ENCODE measurements at places on chromosomes 4 and X.
A peak's percentile ranks its signal among the peaks of the same experiment; 100 is the strongest.

DNA sequence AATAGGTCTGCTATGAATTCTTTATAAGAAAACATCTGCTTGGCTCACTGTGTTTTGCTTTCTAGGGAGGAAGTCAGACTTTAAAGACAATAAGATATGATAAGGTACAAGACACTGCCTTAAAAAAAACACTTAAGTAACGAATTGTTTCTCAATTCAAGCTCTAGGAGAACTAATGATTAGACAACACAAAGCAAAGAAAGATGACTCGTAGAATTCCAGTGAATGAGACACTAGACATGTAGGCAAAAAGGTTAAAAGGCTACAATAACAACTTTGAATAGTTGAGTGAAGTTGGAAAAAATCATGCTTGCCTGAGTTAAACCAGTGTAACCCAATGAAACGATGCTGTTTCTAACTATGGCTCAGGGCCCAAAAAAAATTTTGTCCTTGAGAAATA is 344.4 kb upstream of the ACTRT1 start:
- DNase-seq: no peak

- DNase-seq: no peak
Observed at GRCh38 chrX:49189606-49190005, 3.4 kb upstream of the PRICKLE3 start.

- peak; percentile 24 for DNase-seq
Observed at GRCh38 chrX:139759637-139760036, 51.7 kb upstream of the MCF2 start.

- no peak for DNase-seq
Observed at GRCh38 chrX:136712650-136713310, 64.8 kb downstream of the CD40LG start.

GRCh38 chr4:48329193-48329592 is 12.1 kb upstream of the SLAIN2 start:
- no peak for DNase-seq

DNA sequence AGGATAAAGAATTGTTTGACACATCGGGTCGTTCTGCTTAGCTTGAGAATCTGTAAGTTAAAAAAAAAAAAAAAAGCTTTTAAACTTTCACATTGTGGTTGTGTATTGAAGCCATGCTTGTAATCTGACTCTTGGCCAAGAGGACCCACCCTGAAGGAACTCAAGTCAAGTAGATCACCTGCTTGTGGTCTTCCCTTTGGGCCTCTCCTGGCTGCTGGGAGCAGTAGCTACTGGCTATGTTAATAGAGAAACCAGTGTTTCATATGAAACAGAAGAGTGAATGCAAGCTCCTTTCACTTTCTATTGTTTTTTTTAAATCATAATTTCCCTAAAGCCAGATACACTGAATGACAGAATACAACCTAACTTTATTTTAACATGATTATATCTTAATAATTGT is 402.4 kb upstream of the NDST4 start:
- no peak for DNase-seq

Data from brain microvascular endothelial cell (primary cell).